HFFc6 (cell line): ENCODE measurements at places on chromosomes 2 and 18. TPM values are rescaled to one million over a fixed set of nuclear protein-coding genes. Genes with fewer than 3 reads are reported as not detected.

Gene SPOPL
- total RNA-seq: 12.2 to 14.2 TPM (median 13.1 TPM) in 3 replicates

Gene MATN3
- total RNA-seq: 0.81 to 1.5 TPM (median 1.1 TPM) in 3 replicates

Gene TMEM247
- not detected in 3 replicates for total RNA-seq

- H3K4me3 ChIP-seq: no peak overlapping the region
- H3K27ac ChIP-seq: no peak overlapping the region
- DNase-seq: no peak
- no peaks in the 10 kb centered on the region for H3K36me3 ChIP-seq
- no peaks in the 10 kb centered on the region for H3K4me1 ChIP-seq
Measured at GRCh38 chr2:175478096-175478768, 296.7 kb upstream of the ATP5MC3 start.

DNA sequence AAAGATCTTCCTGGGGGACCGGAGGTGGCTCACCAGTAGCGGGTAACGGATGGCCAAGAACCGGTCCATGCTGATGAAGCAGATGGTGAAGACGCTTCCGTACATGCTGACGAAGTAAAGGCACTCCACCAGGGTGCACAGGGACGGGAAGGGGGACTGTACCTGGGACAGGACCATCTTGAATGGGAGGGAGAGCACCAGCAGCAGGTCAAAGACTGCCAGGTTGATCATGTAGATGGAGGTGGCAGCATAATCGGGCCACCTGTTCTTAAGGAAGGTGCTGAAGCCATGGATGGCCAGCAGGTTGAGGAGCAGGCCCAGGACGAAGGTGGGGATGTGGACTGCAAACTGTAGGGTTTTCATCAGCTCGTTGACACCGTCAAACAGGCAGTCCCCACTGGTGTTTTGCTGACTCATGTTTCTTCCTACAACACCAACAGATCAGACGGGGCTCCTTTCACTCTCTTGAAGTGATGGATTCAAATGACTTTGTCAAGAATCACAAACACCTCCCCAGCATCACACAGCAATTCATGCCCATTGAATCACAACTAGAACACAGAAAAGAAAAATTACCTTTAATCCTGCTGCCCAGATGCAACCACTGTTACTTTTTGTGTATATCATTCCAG lies 14.4 kb downstream of the GPR55 start:
- H3K27me3 ChIP-seq: peaks cover 25% of the 10 kb centered on the region
- H3K4me3 ChIP-seq: no peak overlapping the region
- no peak overlapping the region for H3K27ac ChIP-seq
- no peaks in the 10 kb centered on the region for H3K36me3 ChIP-seq

- H3K27me3 ChIP-seq: no peaks in the 10 kb centered on the region
- no peak overlapping the region for H3K27ac ChIP-seq
- H3K36me3 ChIP-seq: peaks cover 14% of the 10 kb centered on the region
- peaks cover 24% of the 10 kb centered on the region for H3K4me1 ChIP-seq
Measured at GRCh38 chr2:239359196-239359912, 41.5 kb downstream of the HDAC4 start.

DNA sequence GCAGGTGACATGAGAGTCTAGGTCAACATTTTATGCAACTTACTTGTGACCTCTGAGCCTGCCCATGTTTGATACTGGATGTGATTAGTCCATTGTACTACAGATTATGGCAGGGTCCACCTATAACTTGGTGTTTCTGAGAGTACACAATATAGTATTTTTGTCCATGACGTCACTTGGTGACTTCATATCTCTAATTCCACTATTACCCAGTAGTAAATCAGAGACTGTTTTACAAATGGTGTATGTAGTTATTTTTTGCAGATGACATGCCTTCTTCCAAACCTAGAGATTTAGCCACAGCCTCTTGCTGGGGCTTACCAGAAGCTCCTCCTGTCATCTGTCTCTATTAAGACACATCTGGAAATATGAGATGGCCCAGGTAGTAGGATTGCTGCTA lies 24.6 kb upstream of the TMX3 start:
- peaks cover 35% of the 10 kb centered on the region for H3K4me1 ChIP-seq
- H3K4me3 ChIP-seq: no peak overlapping the region

DNA sequence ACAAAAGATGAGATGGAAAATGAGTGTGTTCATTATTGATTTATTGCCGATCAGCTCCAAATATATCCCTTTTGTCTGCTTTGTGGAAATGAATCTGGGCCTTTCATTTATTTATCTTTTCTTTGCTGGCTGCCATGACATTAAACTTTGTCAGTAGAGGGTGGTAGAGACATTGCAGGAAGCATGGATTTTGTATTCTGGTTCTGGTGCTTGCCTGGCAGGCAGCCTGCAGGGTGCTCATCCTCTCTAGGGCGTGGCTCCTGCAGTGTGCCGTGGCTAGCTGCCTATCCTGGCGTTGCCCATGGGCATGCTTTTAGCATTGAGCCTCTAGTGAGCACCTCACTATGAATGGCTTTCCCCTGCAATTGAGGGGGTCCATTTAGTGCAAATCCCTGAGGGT lies 593.1 kb downstream of the RNF144A start:
- no peak for DNase-seq
- no peak overlapping the region for H3K27ac ChIP-seq
- H3K27me3 ChIP-seq: no peaks in the 10 kb centered on the region
- H3K36me3 ChIP-seq: no peaks in the 10 kb centered on the region
- no peaks in the 10 kb centered on the region for H3K4me1 ChIP-seq

DNA sequence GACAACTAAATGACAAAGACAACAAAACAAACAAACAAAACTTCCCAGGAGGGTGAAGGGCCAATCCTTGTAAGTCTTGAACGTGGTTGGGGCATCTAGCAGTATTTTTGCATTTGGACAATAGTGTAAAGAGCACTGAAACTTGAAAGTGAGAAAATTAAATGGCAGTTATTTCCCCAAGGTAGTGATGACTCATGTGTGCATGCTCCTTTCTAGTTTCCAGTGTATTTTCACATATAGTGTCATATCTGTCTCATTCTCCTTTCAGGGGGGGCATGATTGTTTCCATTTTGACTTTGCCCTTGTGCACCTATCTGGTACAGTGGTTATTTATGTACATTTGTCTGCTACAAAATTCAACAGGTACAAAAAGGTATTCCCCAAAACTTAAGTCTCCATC lies 39.5 kb downstream of the CERS6 start:
- H3K36me3 ChIP-seq: no peaks in the 10 kb centered on the region
- H3K4me3 ChIP-seq: no peak overlapping the region
- H3K27me3 ChIP-seq: peaks cover 2% of the 10 kb centered on the region; the same call in 1 of the 2 replicates
- H3K4me1 ChIP-seq: peaks cover 19% of the 10 kb centered on the region
- DNase-seq: no peak
- H3K27ac ChIP-seq: no peak overlapping the region

DNA sequence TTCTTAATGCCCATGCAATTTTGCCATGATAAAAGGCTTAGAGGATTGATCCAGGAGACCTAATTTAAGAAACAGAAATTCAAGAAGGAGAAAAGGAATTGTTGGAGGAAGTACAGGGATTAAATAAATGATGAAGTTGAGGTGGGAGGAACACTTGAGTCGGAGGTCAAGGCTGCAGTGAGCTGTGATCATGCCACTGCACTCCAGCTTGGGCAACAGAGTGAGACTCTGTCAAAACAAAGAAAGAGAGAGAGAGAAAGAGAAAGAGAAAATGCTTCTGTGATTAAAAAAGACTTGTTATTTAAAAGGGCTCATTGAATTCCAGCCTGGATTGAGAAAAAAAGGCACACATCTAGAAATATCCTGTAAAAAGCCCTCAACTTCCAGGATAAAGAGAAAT lies 123.2 kb downstream of the B3GNT2 start:
- no peak overlapping the region for H3K27ac ChIP-seq
- H3K36me3 ChIP-seq: no peaks in the 10 kb centered on the region
- no peaks in the 10 kb centered on the region for H3K4me1 ChIP-seq
- H3K27me3 ChIP-seq: peaks cover 10% of the 10 kb centered on the region
- DNase-seq: no peak

DNA sequence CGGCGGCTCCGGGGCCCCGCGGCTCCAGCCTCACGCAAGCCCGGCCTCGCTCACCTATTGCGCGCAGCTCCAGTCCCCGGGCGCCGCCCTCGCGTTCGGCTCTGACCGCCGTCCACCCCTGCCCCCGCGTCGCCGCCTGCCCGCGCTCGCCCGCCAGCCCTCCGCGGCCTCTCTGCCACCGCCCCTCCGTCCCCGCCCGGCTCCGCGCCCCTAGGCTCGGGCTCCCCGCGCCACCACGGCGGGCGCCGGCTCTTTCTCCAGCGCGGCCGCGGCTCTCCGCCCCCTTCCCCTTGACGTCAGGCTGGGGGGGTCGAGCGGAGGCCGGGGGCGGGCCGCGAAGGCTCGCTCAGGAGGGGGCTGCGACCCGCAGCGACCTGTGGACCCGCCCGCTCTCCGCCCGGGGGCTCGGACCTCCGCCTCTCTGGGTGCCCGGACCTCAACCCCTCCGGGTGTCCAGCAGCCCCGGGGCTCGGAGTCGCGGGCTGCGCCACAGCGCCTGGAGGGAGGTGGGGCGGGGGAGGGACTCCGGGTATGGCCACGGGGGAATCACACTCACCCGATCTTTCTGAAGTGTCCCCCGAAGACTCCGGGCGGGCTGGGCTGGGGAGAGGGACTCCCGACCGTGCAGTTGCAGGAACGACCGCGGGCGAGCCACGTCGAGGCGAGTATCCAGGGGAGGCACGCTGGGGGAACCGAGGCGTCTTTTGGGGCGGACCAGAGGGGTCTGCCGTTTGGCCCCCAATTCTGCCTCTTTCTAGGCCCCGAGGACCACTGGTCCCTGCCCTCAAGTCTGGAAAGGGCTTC lies at the start of gene SEMA4C:
Gene SEMA4C (minus strand): TSS at position 259 of the 804 bp plus-strand sequence. CDS start 2,194 bp downstream, outside the sequence.
- H3K27me3 ChIP-seq: peaks cover 20% of the 10 kb centered on the region; the same call in 1 of the 2 replicates
- DNase-seq: no peak
- peaks cover 21% of the 10 kb centered on the region for H3K4me1 ChIP-seq
- H3K27ac ChIP-seq: no peak within 1 kb of the TSS
